ENCODE measurements at places on chromosomes 2 and 18. TPM values are rescaled to one million over a fixed set of nuclear protein-coding genes. Genes with fewer than 3 reads are reported as not detected.

DNA sequence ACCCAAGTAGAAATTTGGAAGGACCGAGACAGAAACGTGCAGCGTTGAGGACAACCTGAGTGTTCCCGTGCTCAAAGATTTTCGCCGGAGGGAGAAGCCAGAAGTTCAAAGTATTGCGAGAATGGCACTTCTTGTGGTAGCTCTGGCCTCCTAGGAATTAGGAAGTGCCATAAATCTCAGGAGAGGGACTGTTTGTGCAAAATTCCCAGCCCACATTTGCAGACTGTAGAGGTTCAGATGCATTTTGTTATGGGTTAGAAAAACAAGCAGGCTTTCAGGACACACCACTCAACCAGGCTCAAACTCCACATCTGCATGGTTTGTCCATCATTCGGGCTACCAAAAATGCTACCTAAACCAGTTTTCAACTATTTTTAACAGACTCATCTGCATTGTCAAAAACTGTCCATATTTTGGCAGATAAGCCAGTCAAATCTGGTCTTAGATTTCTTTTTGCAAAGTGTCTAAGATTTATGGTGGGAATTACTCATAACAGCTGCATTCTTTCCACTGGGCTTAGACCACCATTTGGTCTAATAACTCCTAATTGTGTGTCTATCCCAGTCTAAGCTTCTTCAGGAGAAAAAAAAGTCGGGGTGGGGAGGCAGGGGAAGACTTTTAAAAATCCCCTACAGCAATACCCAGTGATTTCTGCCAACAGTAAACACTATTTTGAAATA lies 422.9 kb downstream of the ARHGAP15 start:
- no peak for DNase-seq

DNA sequence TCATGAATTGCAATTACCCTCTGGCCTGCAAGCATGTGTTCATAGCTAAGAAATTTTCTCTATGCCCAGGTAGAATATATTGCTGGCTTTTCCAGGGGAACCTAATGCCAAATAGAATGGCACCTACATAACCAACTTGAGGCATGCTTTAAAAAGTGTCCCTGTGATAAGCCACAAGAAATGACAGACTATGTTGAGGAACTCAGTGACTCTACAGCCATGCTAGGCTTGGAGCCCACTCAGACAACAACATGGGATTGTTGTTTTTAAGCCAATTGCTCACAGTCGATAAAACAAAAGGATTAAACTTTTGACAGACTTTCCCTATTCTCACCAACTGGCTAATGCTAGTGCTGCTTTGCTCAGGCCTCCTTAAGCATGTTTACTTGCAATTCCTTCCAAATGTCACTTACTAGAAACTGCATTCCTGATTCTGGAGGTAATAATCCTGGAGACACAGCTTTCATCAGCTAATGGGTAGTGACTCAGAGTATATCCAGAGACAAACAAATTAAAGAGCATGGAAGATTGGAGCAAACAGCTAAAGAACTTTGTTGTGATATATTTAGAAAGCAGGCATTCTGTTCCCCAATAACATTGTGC lies 249.0 kb downstream of the SLC8A1 start:
- DNase-seq = peak; percentile 46

- DNase-seq = no peak
Measured at GRCh38 chr18:59779979-59780378, 82.8 kb upstream of the CCBE1 start.

DNA sequence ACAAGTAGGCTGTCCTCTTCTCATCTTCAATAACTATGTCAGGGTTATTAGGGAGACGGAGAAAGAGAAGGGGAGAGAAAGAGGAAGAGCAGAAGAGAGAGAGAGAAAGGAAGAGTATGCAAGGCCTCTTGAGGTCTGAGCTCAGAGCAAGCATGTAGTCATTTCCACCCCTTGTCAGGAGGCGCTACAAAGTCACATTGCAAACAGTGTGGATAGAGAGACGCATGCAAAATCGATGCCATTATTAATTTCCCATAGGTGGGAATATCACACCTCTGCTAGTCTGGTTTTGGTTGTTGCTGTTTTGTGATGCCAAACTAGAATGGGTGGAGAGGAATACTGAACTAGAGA lies 24.2 kb upstream of the SERPINE2 start:
- no peak for DNase-seq

- DNase-seq = peak; percentile 64
Measured at GRCh38 chr2:235170536-235171521, 219.0 kb downstream of the SH3BP4 start.

DNA sequence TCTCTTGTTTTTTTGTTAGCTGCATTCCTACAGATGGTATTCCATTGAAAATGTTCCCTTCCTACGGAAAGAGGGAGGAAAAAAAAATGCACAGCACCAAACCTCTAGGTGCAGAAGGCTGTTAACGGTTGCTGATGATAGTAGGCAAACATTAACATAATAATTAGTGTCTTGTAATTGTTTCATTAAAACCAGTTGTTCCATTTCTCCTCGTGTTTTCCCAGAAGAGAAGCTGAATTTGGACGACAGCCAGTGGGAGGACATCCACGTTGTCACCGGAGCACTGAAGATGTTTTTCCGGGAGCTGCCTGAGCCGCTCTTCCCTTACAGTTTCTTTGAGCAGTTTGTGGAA lies 494.7 kb downstream of the ARHGAP15 start:
- no peak for DNase-seq

The ANKRD53 gene
- 2.1 TPM for total RNA-seq

DNA sequence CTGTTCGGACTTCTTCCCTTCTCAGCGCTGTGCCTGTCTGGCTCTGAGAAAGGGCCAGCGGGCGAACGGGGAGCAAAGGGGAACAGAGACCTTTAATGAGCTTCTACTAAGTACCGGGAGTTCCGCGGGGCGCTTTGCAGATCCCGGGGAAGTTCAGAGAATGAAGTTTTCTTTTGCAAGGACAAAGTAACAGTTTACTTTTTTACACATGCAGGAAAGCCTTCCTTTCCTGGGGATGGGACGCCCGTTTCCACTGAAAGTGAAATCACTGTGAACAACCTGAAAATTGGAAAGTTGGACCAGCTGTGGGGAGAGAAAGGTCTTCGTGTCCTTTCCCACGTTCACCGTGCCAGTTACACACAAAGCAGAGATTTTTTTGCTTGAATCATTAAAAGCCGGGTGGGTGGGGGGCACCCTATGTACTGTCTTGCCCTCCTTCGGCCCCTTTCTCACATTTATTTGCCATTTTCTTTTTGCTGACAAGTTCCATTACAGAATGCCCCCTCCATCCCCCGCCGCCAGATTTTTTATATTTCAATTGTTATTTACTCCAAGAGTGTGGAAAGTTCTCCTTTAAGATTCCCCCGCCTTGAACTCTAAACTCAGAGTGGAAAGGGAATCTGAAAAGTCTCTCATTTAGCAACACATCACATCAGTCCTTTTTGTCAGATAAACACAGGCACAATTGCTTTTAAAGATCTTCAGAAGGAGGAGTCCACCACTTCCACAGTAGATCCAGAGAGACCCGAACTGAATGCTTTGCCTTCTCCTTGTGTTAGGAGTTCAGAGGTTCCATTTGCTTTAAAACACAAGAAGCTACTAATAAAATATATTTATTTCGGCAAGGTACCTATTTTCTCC lies 1.1 kb upstream of the FN1 start:
- DNase-seq = peak; percentile 78

DNA sequence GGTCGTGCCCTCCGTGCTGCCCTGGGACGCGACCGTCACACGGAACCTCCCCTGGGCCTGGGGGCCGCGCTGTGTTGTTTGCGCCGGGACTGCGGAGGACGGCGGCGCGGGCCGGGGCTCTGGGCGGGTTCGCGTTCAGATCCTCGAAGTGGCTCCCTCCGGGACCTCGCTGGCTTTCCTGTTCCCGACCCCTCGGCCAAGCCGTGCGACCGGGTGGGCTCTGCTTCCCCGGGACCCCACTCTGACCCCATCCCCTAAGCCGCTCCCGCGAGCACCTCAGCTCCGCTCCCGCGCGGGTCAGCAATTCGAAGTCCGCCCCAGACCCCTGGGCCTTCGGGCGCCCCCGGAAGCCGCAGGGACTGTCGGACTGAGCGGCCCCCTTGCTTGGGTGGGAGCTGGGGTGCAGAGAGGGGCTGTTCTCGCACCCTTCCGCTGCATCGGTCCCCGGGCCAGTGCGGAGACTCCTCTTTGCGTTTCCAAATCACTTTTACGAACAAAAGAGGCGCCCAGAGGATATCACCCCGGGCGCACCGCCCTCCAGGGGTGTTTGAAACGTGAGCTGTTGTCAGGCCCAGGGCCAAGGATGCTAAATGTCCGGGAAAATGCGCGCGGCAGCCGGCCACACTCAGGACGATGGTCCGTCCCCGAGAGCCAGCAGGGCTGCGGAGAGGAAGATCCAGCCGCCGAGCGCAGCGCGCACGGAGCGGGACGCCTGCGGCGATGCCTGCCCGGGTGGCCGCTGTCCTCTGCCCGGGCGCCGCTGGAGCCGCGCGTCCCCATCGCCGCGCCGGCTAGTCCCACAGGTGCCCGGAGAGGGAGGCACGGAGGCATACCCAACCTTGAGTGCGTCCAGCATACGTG lies 73.5 kb downstream of the ZCCHC2 start:
- no peak for DNase-seq

- DNase-seq = peak; percentile 54
Measured at GRCh38 chr2:47069628-47070154, 85.4 kb downstream of the STPG4 start.

The RAB17 gene
- 0.59 TPM for total RNA-seq

The MPP4 gene
- 0.59 TPM for total RNA-seq

DNA sequence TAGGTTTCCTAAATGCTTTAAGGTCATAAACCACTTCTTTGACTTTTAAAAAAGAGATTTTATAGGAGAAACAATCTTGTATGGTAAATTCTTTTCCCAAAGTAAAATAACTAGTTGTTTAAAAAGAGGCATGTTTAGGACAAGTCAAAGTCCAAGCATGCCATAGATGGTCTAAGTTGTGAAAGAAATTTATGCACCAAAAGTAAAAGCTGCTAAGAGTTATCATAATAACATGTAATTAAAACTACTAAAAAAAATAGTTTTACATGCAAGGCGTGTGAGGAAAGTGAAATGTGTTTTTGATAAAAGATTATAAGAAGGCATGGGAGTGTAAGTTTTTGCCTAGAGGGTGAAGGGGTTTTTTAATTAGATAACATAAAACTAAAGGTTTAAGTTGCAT lies 22.5 kb downstream of the FAM210A start:
- DNase-seq = no peak

DNA sequence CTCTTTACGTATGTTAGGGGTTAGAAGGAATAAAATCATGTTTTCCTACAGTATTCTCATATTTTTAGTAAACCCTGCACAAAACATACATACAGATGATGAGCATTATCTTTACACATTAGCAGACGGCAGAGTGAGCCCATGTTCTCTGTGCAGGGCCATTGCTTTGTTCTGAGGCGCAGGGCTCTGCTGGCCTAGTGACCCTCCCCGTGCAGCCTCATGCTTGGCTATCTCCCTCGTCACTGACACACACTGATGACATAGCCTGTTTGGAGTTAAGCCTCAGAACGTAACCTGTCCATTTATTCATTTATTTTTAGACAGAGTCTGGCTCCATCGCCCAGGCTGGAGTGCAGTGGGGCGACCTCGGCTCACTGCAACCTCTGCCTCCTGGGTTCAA lies 115.9 kb upstream of the FOSL2 start:
- no peak for DNase-seq

DNA sequence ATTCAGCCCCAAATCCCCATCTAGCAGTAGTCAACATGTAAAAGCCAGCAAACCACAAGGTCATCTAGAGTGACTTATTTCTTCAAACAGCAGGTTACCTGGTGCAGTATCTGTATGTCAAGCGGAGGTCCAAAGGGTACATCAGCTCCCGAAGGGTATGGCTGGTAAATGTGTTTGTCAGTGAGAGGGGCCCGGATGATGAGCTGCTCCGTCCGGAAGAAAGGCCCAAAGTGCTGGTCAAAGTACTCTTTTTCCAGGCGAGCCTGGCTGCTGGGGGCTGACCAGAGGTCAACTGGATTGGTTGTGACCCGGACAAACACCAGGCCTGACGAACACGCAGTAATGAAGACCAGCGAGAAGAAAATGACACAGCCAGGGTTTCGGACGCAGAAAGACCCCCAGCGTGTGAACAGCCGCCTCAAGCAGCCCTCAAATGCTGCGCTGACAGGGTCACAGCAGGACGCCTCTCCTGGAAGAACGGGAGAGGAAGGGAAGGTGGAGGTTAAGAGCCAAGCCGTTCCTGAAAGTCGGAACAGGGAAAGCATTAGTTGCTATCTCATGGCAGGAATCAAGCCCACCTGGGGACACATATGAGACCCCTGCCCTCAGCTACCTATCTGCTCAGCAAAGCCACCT lies 30.0 kb downstream of the NPC1 start:
- DNase-seq = no peak

DNA sequence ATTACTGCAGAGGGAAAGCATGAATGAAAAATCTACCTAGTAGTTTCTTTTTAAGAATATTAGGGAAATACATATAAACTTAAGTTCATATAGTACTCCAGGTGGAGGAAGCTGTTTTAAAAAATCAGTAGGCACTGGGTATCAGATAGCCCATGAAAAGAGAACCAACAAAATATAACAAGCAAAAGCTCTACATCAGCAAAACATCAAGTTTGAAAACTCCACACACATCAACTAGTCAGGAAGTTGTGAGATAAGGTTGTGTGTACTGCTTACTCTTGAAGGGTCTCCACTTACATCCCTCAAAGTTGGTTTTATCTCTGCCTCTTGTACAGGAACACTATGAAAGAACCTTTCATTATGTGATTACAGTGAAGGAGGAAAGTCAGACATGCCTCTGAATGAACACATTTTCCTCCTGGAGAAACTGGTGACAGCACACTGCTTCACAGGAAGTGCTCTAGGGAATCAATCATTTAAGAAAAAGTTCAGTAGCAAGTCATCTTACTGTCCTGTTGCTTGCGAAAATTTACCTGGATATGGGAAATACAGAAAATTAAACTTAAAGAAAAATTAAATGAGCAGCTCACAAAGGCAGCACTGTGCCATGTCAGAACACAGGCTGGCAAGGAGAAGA lies 57.7 kb downstream of the THADA start:
- no peak for DNase-seq

GRCh38 chr2:21052044-21052443 lies 8.2 kb upstream of the APOB start:
- no peak for DNase-seq

The GNAL gene
- total RNA-seq = 4.1 TPM

DNA sequence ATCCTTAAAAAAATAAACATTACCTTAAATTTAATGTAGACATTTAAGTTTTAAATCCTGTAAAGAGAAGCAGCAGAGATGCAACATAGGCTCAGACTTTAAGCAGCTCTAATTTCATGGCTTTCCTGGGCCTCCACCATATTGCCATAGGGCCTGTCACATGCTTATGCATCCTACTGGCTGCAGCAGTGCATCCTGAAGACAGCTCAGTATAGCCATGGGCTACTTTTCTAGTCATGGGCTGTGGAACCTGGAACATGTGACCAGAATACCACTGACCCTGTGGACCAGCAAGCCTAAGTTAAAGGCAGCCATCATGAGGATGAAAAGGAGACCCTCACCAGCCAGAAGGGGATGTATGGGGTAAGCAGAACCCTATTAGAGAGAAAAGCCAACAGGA lies 10.7 kb downstream of the RMP24 start:
- no peak for DNase-seq

The GKN1 gene
- not detected for total RNA-seq

The NEB gene
- total RNA-seq = 212 TPM

Data from skin of body (tissue), 3 donors.